Prostate gland (tissue), 2 donors: ENCODE measurements at places on chromosomes 3 and 15. TPM values are rescaled to one million over a fixed set of nuclear protein-coding genes. Genes with fewer than 3 reads are reported as not detected.

GRCh38 chr3:161028555-161029153 is 76.5 kb downstream of the B3GALNT1 start:
- no peak overlapping the region for H3K27ac ChIP-seq
- no peaks in the 10 kb centered on the region for H3K27me3 ChIP-seq
- no peaks in the 10 kb centered on the region for H3K4me1 ChIP-seq
- DNase-seq = no peak
- H3K36me3 ChIP-seq = no peaks in the 10 kb centered on the region
- no peak overlapping the region for H3K4me3 ChIP-seq

DNA sequence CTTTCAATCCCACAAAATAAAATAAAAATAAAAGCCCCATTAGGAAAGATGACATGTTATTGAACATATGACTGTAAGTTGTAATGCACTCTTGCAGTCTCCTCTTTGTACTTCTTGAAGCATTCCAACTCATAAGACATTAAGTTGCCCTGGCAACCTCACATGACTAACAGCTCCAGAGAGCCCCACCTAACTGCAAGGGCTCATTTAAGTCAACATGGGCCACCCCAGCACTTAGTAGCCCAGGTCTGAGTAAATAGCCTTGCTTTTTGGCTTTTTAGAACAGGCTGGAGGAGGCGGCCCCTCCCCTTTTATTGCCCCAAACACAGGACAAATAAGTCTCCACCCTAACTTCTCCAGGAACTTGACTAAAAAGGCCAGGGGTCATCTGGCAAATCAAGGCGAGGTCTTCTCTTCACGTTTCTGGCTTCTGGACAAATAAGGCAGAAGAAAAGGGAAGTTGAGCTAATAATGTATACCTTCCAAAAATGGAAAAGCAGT is 135.1 kb downstream of the TMCO5A start:
- no peak overlapping the region for H3K27ac ChIP-seq
- no peak overlapping the region for H3K4me3 ChIP-seq
- H3K27me3 ChIP-seq = no peaks in the 10 kb centered on the region
- H3K36me3 ChIP-seq = no peaks in the 10 kb centered on the region
- no peaks in the 10 kb centered on the region for H3K4me1 ChIP-seq
- DNase-seq = no peak

DNA sequence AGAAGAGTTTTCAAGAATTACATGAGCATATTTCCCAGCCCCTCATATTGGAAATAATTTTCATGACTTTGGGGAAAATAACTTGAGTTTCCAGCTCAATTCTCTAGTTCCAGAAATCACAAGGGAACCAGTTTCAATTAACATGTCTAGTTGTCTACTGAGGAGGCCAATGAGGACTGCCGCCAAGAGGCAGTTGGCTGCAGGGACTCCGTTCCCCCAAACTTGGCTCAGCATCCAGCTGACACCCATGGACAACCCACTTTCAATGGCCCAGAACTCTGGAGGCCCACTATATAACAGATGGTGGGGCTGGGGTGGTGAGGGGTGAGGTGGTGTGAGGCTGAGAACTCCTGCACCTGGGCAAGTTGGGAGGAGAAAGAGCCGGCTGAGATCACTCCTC is 86.5 kb upstream of the TNFAIP8L3 start:
- no peaks in the 10 kb centered on the region for H3K27me3 ChIP-seq
- no peak overlapping the region for H3K27ac ChIP-seq
- no peaks in the 10 kb centered on the region for H3K4me1 ChIP-seq

DNA sequence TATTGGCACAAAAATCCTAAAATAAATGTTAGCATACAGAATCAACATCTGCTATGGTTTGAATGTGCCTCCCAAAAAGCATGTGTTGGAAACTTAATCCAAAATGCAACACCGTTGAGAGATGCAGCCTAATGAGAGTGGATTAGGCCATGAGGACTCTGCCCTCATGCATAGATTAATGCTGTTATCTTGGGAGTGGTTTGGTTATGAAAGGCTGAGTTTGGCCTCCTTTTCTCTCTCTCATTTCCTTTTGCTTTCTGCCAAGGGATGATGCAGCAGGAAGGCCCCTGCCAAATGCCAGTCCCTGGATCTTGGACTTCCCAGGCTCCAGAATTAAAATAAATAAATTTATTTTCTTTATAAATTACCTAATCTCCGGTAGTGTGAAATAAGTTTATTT is 49.4 kb downstream of the SYNM start:
- H3K4me1 ChIP-seq = no peaks in the 10 kb centered on the region
- no peaks in the 10 kb centered on the region for H3K36me3 ChIP-seq
- H3K27ac ChIP-seq = no peak overlapping the region

DNA sequence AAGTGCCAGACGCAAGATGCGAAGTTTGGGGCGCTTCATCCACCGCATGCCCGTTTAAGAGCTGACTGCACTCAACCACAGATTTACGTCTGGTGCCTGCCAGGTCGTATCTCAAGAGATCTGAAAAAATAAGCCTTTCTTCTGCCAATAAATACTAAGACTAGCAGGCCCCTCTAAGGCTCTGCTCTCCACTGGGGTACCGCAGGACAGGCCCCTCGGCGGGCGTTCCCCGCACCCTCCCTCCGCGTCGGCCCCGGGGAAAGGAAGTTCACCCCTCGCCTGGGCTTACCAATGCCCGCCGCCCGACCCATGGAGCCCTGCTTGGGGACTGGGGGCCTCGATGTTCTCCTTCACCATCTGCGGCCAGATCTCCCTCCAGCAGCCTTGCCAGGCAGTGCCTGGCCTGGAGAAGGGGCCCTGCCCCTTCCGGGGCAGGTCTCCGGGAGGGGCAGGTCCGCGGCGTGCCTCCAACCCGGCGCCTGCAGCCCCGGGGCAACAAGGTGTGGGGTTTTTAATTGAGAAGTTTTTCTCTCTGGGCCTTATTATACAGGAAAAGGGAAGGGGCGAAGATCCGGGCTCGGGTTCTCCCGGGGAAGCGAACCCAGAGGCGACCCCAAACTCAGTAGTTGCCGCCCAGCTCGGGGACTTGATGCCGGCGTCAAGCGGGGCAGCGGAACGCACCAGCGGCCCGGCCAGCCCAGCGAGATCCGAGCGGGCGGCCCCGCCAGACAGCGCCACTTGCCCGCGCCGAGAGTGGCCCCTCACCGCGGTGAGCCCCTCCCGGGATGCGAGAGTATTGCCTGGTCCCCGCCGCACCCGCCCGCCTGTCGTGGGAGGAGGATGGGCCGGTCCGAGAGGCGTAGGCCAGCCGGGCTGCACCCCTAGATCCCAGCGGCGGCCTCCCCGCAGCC is 735 bp downstream of the GOLGA8B start:
- H3K36me3 ChIP-seq = no peaks in the 10 kb centered on the region
- no peaks in the 10 kb centered on the region for H3K4me1 ChIP-seq

Gene SAMMSON
- total RNA-seq = 2.8 TPM

Gene SLC22A13
- total RNA-seq = not detected

- no peaks in the 10 kb centered on the region for H3K4me1 ChIP-seq
- DNase-seq = no peak
- no peak overlapping the region for H3K27ac ChIP-seq
- H3K36me3 ChIP-seq = no peaks in the 10 kb centered on the region
Observed at GRCh38 chr3:58473275-58473674, 18.6 kb upstream of the KCTD6 start.

Gene TAGLN3
- not detected for total RNA-seq

Gene MORC1
- 6.6 TPM for total RNA-seq

- no peaks in the 10 kb centered on the region for H3K27me3 ChIP-seq
- no peaks in the 10 kb centered on the region for H3K4me1 ChIP-seq
- no peak for DNase-seq
- no peak overlapping the region for H3K27ac ChIP-seq
- no peak overlapping the region for H3K4me3 ChIP-seq
- H3K36me3 ChIP-seq = no peaks in the 10 kb centered on the region
Observed at GRCh38 chr15:101362359-101362758, 67.3 kb upstream of the SNRPA1 start.

GRCh38 chr15:74406992-74407705 is 26.6 kb downstream of the SEMA7A start:
- H3K27me3 ChIP-seq = peaks cover 3% of the 10 kb centered on the region
- no peak for DNase-seq
- H3K36me3 ChIP-seq = no peaks in the 10 kb centered on the region
- H3K27ac ChIP-seq = no peak overlapping the region

Gene CA12
- total RNA-seq = 9.5 TPM

GRCh38 chr3:100496711-100497261 is 4.4 kb downstream of the TMEM45A start:
- H3K4me3 ChIP-seq = no peak overlapping the region
- no peaks in the 10 kb centered on the region for H3K4me1 ChIP-seq
- no peak overlapping the region for H3K27ac ChIP-seq
- H3K36me3 ChIP-seq = no peaks in the 10 kb centered on the region
- DNase-seq = no peak
- no peaks in the 10 kb centered on the region for H3K27me3 ChIP-seq

GRCh38 chr15:39438799-39439592 is 141.9 kb upstream of the THBS1 start:
- DNase-seq = no peak
- H3K36me3 ChIP-seq = no peaks in the 10 kb centered on the region
- no peak overlapping the region for H3K27ac ChIP-seq
- H3K4me3 ChIP-seq = no peak overlapping the region
- H3K27me3 ChIP-seq = no peaks in the 10 kb centered on the region
- H3K4me1 ChIP-seq = no peaks in the 10 kb centered on the region

Gene CD200
- total RNA-seq = 5.2 TPM

Gene SETD2
- 49.8 TPM for total RNA-seq

- H3K27ac ChIP-seq = peak overlapping the region; percentile 55
- no peak for DNase-seq
- peaks cover 9% of the 10 kb centered on the region for H3K4me1 ChIP-seq
- peak overlapping the region; percentile 94 for H3K4me3 ChIP-seq
- no peaks in the 10 kb centered on the region for H3K36me3 ChIP-seq
Observed at GRCh38 chr15:91022832-91023129, 387 bp upstream of the VPS33B start.

DNA sequence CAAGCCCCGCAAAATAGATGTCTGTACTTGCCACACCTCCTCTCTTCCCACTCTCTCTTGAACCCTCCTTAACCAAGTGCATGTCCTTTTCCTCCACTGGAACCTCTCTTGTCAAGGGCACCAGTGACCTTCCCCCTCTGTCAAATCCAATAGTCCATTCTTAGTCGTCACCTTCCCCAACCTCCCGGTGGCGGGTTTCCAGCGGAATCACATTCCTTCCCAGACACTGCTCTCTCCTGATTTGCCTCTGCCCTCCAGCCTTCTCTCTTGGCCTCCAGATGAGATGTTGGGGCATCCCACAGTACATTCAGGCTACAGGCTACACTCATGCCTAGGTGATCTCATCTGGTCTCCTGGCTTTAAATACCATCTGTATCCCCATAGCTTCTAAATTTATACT is 31.1 kb downstream of the SCN5A start:
- H3K36me3 ChIP-seq = no peaks in the 10 kb centered on the region
- H3K27ac ChIP-seq = no peak overlapping the region
- no peak overlapping the region for H3K4me3 ChIP-seq
- H3K27me3 ChIP-seq = no peaks in the 10 kb centered on the region
- DNase-seq = no peak

DNA sequence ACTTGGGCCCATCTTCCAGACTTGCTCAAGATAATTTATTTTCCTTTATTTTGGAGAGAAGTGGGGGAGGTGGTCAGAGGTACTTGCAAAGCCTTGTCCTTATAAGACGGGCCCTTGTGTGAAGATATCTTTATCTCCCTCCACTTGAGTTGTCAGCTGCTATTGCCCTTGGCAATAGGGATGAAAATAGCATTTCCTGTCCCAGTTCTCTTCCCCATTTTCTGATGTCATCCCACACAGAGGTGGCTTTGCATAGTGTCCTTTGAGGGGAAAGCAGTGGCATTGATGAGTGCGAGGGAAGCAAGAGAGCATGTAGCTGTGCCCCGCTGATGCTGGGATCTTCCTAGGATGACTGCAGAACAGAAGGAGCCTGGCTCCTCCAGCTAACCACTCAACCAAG is 41.9 kb upstream of the TUBGCP5 start:
- H3K4me3 ChIP-seq = no peak overlapping the region
- H3K27ac ChIP-seq = no peak overlapping the region
- no peaks in the 10 kb centered on the region for H3K27me3 ChIP-seq
- no peaks in the 10 kb centered on the region for H3K36me3 ChIP-seq
- no peak for DNase-seq

GRCh38 chr3:15113471-15113870 is 14.5 kb upstream of the RBSN start:
- DNase-seq = no peak
- H3K27me3 ChIP-seq = no peaks in the 10 kb centered on the region

Gene IL20RB
- 2.5 TPM for total RNA-seq

- H3K27ac ChIP-seq = no peak overlapping the region
- H3K36me3 ChIP-seq = no peaks in the 10 kb centered on the region
- no peaks in the 10 kb centered on the region for H3K27me3 ChIP-seq
- no peaks in the 10 kb centered on the region for H3K4me1 ChIP-seq
- no peak overlapping the region for H3K4me3 ChIP-seq
Observed at GRCh38 chr3:23991683-23992628, 46.9 kb downstream of the NR1D2 start.

GRCh38 chr15:40104865-40105516 is 3.7 kb downstream of the BMF start:
- H3K4me1 ChIP-seq = peaks cover 59% of the 10 kb centered on the region
- H3K27ac ChIP-seq = peak overlapping the region; percentile 85
- no peak overlapping the region for H3K4me3 ChIP-seq
- no peaks in the 10 kb centered on the region for H3K36me3 ChIP-seq
- DNase-seq = peak; percentile 89

DNA sequence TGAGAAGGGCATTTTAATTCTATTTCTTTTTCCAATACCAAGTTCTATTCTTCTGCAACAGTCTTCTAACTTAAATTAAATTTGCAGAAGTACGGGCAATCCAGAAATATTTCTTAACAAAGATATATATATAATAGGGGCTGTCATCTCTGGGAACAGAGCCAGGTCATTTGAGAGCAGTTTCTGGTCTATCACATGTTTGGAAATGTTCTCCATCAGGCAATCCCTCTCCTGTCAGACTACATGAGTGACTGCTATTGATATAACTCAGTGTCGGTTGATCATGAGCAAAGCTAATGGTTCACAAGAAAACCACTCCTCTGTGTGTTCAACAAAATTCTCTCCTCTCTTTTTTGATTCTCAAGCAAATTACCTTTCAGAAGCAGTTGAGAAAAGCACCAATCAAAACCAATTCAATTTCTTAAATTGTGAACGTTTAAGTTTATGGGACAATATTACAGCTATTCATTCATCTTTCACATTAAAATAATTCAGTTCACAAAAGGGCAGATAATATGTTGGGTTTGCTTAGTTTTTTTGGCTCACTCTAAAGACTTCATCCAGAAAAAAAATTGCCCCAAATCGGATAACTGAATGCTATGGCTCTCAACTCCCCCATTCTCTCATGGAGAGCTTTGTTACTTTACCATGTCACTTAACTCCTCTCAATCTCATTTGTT is 152.9 kb upstream of the TGFBR2 start:
- no peaks in the 10 kb centered on the region for H3K36me3 ChIP-seq
- no peaks in the 10 kb centered on the region for H3K27me3 ChIP-seq

Gene VPS18
- total RNA-seq = 32.4 TPM

- H3K36me3 ChIP-seq = no peaks in the 10 kb centered on the region
- no peaks in the 10 kb centered on the region for H3K27me3 ChIP-seq
- no peak for DNase-seq
- H3K4me3 ChIP-seq = no peak overlapping the region
Observed at GRCh38 chr3:98644168-98644567, 50.8 kb upstream of the CPOX start.

Gene NEK4
- total RNA-seq = 49.9 TPM

- H3K27me3 ChIP-seq = no peaks in the 10 kb centered on the region
- no peaks in the 10 kb centered on the region for H3K36me3 ChIP-seq
- no peak for DNase-seq
- H3K4me3 ChIP-seq = no peak overlapping the region
- no peak overlapping the region for H3K27ac ChIP-seq
Observed at GRCh38 chr3:87898971-87899370, 159.8 kb downstream of the CGGBP1 start.

- H3K4me1 ChIP-seq = no peaks in the 10 kb centered on the region
- H3K36me3 ChIP-seq = no peaks in the 10 kb centered on the region
- H3K27ac ChIP-seq = no peak overlapping the region
- DNase-seq = no peak
- no peaks in the 10 kb centered on the region for H3K27me3 ChIP-seq
Observed at GRCh38 chr3:78907367-78907766, 860.4 kb downstream of the ROBO1 start.
